ENCODE measurements at places on chromosomes 5 and 9.

GRCh38 chr9:94922691-94923107, 196.2 kb downstream of the AOPEP start:
- DNase-seq: no peak

- DNase-seq: no peak
Measured at GRCh38 chr9:84846906-84847305, 177.4 kb downstream of the NTRK2 start.

- no peak for DNase-seq
Measured at GRCh38 chr5:137441476-137441875, 57.6 kb downstream of the SPOCK1 start.

- no peak for DNase-seq
Measured at GRCh38 chr9:14692470-14693250, 572 bp downstream of the ZDHHC21 start.

DNA sequence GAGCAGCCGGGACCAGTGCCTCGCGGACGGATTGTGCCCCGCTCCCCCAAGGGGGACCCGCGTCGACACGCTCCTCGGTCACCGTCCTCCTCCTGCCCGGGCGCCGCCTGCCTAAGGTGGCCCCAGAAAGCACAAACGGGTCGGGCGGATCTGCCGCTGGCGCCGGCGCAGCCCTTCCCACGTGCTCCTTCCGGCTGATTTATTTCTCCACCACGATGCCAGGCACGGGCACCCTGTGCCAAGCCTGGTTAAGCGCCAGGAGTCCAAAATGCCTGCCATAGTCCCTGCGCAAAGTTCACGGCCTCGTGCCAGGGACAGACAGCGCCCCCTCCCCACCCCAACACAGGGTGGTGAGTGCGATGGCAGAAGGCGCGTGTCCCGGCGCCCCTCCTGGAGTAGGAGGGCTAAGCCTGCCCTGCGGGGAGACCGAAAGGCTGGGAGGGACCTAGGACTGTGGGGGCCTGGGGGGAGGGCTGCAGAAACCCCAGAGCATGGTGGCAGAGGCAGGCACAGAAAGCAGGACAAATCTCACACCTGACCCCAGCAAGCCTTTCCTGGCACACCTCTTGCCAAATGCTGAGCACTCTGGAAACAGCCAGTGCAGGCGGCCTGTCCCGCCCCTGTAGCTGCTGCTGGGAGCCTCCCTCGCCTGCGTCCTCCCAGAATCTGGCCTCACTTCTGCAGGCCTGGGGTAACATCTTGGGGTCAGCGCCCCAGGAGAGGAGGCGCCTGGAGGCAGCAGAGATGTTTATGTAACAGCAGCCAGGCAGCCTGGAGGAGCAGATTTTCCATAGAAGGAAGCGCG, 1.1 kb upstream of the NOTCH1 start:
- peak; percentile 37 for DNase-seq

DNA sequence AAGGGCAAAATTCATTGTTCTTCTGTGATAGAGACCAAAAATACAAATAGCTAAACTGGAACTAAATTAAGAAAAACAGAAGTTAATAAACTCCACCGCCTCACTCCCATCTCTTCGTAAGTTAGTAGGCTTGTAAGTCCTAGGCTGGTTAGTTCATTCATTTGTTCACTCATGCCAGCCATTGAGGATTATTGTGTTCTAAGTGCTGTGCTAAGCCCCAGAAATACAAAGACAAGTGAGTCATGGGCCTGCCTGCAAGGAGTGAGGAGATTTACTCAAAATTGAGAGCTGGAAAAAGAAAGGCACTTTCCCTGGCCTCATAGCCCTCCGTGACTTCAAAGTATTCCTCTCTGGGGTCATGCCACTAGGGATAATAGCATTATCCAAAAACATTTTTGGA, 8.5 kb downstream of the DOCK8 start:
- DNase-seq: no peak

DNA sequence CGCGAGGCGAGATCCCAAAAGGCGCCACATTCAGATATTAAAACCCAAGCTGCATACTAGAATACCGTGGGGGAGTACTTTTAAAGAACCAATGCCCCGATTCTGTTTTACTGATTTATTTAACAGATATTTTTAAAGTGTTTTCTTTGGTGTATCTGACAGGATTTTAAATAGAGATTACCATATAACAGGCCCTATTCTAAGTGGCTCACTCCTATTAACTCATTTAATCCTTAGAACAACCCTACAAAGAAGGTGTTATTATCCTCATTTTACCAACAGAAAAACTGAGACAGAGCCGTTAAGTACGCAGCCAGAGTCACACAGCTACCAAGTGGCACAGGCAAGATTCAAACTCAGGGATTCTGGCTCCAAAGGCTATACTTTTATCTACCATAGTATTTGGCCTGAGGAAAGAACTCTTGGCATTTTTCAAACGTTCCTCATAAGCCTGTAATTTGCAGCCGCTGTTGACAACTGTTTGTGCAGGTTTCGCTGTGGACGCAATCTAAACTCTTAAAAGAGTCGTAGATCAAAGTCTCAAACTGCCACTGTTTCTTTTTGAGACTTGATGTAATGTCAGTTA, 550 bp upstream of the TMEM245 start:
- DNase-seq: no peak

GRCh38 chr5:39730699-39731098, 305.9 kb upstream of the DAB2 start:
- no peak for DNase-seq

DNA sequence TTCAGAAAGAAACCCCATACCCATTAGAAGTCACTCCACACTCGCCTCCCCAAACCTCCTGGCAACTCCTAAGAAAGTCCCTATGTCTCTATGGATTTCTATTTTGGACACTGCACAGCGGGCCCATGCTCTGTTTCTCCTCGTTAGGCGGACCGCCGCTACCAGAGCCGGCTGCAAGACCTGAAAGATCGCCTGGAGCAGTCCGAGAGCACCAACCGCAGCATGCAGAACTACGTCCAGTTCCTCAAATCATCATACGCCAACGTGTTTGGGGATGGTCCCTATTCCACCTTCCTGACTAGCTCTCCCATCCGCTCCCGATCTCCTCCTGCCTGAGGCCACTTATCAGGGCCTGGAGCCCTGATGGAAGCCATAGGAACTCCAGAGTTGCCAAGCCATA, 4.6 kb upstream of the GLE1 start:
- DNase-seq: no peak

- DNase-seq: no peak
Measured at GRCh38 chr5:3027185-3027865, 275.8 kb upstream of the IRX2 start.

All from stimulated activated CD4-positive, alpha-beta T cell treated with anti-CD3 and anti-CD28 coated beads, Interleukin-1b, Interleukin-23, amount 100 ng/mL, for 1 hour (primary cell).